NCI-H1105 (cell line): ENCODE measurements at places on chromosomes 5 and 9.

DNA sequence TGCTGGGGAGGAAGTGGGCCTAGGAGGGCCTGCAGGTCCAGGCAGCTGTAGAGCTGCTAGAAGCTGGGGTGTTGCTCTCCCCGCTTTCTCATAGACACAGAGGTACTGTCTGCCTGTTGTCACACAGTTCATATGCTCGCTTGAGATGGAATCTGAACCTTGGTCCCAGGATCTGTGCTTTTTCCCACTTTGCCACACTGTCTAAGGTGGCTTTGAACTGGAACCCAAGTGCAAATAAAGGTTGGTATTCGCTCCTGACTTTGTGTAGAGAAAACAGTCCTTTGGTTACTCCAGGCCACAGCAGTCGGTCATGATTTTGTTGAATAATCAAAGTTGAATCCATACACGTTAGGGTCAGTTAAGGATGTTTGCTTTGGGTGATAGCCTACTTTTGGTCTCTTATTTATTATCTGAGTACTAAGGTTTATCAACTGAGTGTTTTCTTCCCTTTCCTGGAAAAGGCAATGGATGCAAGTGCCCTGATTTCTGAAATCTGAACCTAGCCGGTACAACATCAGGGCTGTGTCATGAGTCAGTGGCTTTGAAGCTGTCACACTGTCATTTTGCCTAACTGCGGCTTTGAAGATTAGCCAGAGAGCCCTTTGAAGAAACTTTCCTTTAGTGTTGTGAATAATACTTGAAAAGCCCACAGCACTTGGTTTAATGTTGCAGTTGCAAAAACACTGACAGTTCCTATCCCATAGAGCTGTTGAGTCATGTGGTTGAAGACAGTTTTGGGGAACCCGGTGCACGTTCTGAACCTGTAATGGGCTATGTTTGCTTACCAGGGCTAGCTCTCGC is 41.3 kb downstream of the HABP4 start:
- no peak for DNase-seq

- DNase-seq = no peak
Observed at GRCh38 chr5:37272511-37272910, 23.3 kb upstream of the CPLANE1 start.

DNA sequence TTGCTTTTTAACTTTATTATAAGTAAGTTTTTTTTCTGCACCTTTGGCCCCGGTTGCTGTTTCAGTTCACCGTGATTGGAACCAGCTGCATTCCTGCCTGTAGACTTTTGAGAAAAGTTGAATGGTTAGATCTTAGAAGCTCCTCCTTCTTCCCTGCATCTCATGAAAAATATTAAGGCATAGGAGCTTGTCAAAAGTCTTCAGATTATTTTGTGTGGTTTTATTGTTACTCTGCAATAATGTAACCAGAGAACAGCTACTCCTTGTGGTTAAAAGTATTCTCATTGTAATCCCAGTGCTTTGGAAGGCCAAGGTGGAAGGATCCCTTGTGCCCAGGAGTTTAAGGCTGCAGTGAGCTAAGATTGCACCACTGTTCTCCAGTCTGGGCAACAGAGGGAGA is 3.3 kb upstream of the SLC2A8 start:
- no peak for DNase-seq

DNA sequence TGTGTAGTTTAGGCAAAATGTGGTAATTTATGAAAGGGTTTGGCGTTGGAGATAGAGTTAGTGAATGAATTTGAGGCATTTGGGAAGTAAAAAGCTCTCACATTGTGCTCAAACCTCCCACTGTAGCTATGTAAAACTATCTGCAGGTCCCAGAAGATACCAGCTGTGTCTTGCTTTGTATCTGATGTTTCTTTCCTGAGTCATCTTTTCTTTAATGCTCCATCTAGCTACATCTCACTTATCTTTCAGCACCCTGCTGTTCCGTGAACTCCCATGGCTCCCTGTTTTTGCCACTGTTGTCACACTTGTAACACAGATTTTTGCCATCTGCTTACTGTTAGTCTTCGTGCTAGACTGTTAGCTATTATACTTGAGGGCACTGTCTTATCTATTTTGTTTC is 253.1 kb downstream of the NPR3 start:
- no peak for DNase-seq

DNA sequence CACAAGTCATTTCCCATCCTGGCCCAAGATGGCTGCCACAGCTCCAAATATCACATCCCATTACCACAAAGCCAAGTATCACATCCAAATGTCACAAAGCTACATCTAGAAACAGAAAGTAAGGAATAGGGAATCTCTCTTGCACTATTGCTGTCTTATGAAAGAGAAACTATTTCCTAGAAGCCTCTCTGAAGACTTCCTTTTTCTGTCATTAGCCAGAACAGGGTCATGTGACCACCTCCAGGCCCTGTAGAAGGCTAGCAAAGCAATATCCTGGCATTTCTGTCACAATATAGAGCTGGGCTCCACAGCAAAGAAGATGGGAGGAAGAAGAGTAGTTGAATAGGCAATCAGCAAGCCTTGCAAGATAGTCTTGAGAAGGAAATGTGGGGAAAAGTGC is 99.2 kb downstream of the SH3TC2 start:
- DNase-seq = no peak

DNA sequence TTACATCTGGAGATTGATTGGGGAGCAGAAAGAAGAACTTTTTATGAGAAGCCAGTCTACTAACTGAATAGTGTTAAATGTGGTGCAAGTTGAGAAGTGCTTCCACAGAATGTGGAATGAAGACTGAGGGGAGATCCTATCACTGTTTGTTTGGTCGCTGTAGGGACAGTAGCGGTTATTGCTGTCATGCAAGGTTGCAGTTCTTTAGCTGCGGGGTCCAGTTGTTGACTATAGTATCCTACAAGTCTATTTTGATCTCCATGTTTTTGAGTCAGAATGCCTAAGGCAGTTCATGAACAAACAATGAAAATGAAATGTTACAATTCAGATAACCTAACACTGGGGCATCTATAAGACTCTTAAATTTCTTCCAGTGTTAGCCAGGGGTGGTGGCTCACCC is 45.3 kb upstream of the PDZD2 start:
- no peak for DNase-seq

DNA sequence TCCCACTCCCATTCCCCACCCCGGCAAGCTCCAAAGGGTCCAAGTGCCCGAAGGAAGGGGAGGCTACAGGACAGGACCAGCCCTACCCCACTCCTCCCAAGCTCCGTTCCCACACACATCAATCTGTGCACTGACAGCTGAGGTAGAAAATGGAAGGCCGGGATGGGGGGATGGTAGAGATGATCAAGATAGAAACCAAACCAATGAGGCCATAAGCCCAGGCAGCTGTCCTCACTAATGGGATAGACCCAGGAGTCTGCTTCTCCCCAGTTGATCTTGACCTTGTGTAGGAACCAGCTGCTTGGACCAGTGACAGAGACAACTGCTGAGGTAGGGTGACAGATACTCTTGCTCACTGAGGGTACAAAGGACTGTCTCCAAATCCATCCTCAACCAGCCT is 38.6 kb downstream of the B4GALT1 start:
- no peak for DNase-seq

- DNase-seq = no peak
Observed at GRCh38 chr5:159340511-159340910, 10.2 kb upstream of the IL12B start.

GRCh38 chr5:103272377-103272776 is 13.8 kb downstream of the MACIR start:
- DNase-seq = no peak

GRCh38 chr5:122581629-122582028 is 193.3 kb upstream of the SNX2 start:
- DNase-seq = no peak

DNA sequence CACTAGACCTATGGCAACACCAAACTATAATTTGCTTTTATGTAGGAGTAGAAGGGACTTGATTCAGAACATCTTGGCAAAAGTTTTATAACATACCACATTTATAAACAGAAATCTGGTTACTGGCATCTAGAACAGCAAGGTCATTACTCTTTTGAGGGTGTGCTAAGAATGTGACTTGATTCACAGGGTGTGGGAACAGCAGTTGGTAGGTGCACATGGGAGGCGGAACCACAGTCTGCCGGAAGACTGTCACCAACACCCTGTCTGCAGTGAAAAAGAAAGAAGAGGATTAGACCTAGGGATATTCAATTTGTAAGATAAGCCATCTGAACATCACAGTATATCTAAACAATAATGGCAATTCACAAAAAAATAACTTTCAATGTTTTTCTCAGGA is 23.0 kb downstream of the ELP1 start:
- no peak for DNase-seq

DNA sequence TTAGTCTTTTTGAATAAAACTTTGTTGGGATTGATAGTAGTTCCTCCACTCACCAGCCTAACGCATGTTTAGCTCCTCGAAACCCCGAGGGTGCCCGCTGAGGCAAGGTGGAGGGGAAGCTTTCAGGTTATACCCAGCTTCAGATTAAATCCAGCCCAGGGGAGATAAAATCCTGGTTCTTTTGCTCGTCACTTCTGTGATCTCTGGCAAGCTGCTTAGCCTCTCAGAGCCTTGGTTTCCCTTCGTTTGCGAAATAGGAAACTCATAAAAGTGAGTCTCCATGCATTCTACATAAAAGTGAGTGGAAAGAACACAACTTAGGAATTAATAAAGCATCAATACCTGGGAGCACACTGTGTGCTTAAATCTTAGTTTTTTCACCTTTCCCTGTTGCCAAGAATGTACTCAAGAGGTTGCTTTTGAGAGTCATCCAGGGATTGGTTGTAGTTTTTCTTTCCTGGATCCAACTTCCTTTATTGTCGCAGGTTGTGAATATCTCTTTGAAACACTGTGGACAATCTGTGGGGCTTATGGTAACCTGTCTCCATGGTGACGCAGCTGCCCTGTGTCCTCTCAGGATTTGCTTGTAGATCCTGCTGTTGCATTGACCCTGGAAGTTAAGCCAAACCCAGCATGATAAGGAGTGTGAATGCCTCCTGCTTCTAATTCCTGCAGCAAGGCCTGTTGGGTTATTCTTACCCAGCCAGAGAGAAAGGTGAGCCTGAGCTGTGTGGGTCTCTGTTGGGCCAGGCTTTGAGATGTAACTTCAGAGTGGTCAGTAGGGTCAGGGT is 2.0 kb downstream of the GALNT12 start:
- DNase-seq = no peak

- DNase-seq = no peak
Observed at GRCh38 chr9:18297056-18297841, 176.7 kb upstream of the ADAMTSL1 start.

DNA sequence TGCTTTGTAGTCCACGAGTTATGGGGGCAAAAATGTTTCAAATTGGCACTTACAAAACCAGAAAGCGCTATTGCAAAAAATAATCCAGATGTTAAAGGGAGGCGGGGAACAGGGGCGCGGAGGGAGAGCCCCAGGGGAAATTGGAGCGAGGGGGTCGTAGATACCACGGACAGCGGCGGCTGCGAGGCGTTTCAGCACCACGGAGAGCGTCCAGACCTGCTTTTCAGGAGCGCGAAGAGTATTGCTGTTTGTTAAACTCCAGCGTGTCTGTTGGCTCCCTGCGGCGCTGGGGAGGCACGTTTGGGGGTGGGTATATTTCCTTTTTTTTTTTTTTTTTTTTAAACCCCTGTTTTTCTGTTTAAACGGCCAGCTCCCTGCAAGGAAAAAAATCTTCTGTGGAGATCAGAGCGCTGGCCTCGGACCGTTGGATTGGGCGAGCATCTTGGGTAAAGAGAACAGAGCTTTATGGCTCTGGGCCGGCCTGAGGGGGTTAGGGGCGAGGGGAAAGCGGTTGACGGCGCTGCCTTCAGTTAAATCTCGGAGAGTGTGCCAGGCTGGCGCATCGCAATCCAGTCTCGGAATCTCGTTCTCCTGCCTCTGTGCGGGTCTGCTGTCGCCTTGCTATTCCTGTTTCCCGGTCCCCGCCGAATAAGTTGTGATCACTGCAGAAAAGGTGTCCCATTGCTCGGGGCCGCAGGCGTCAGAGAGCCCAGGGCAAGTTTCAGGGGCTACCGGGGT is at the start of gene GLRA1:
TSS of gene GLRA1 (minus strand) at position 288 of the 738 bp plus-strand sequence. CDS start 302 bp downstream, outside the sequence.
- no peak for DNase-seq

GRCh38 chr9:130466537-130467217 is 21.9 kb downstream of the ASS1 start:
- DNase-seq = no peak

GRCh38 chr9:123942542-123942941 is 12.6 kb upstream of the DENND1A start:
- no peak for DNase-seq

DNA sequence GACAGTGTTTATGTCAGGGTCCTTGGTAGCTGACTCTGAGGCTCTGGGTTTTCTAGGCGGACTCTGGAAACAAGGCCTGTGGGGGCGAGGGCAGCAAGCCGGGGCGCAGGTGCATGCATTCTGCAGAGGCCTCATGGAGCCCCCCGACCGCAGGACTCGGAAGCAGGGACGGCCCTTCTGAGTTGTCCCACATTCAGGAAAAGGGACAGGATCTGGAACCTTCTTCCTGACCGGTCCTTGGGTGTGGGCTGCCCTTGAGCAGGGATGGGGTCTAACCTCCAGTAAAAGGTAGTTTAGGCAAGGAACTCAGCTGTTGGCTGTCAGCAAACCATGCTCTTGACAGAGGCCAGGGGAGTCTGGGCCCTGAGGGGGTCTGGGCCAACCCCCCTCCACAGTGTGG is 7.4 kb upstream of the COL5A1 start:
- DNase-seq = no peak

- DNase-seq = no peak
Observed at GRCh38 chr9:36110434-36110833, 26.1 kb upstream of the GLIPR2 start.

- DNase-seq = no peak
Observed at GRCh38 chr5:32604800-32605765, 19.7 kb downstream of the SUB1 start.

DNA sequence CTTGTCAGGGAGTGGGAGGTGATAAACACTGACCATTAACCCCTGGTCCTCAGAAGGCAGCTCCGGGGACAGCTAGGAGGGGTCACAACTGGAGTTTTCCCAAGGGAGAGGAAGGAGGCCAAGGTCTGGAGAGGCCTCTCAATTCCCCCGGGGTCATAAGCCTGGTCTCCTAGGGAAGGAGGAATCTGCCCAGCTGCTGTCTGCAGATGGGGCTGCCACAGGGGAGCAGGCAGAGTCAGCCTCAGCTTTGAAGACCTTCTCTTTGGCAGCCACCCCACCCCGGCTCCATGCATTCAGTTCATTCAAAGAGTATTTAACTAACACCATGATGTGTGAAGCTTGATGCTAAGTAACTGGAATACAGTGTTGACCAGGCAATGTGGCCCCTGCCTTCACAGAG is 74.6 kb upstream of the HSPA9 start:
- no peak for DNase-seq

- no peak for DNase-seq
Observed at GRCh38 chr5:26791021-26791420, 247.4 kb downstream of the CDH9 start.

GRCh38 chr5:95936812-95937397 is 24.7 kb downstream of the ELL2 start:
- no peak for DNase-seq

DNA sequence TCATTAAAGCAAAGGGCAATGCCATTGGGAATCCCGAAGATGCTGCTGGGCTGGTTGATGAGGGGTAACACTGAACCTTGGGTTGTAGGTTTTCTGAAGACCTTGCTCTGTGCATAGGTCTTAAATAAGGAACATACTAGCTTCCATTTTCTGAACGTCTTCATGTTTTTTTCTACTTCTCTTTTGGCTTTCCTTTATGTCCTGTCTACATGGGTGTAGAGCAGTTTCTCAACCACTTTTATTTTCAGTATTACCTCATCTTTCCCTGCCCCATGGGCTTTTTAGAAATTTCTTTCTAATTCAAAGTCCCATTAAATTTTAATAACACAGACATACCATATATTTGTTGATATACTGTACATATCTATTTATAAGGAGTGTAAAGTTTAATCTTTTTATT is at the start of gene IFNA14:
TSS of gene IFNA14 (minus strand) at position 95 of the 400 bp plus-strand sequence. CDS start at position 25, 70 bp downstream.
- no peak for DNase-seq

- DNase-seq = no peak
Observed at GRCh38 chr9:96281641-96282040, 20.3 kb downstream of the HSD17B3 start.
